ENCODE measurements at places on chromosomes 13 and 19. TPM values are rescaled to one million over a fixed set of nuclear protein-coding genes. Genes with fewer than 3 reads are reported as not detected.

The DZIP1 gene
- 18.1 TPM for polyA plus RNA-seq

DNA sequence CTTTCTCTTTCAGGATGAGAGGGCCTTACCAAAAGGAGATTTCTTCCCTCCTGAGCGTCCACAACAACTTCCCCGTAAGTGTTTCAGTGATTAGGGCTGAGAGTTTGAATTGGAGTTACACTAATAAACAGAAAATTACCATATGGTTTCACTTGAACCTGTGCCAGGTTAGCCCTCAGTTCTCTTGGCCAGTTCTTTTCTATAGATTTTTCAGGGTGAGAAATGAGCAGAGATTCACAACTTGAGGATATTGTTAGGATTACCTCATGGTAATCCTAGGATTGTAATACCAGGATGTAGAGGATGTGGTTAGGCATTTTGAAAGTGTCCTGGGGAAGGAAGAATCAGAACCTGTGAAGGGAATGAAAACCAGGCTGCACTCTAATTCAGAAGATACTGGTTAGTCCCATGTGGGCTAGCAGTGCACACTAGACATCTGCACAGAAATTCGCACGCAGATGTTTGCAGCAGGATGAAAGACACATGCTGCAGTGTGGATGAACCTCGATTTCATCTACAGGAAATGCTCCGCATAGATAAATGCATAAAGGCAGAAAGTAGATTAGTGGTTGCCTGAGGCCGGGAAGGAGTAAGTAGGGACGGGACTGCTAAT is 24.1 kb downstream of the HNRNPM start:
- peak; percentile 73 for DNase-seq

GRCh38 chr19:771332-771785 is 20.4 kb downstream of the MISP start:
- peak; percentile 57 for DNase-seq

DNA sequence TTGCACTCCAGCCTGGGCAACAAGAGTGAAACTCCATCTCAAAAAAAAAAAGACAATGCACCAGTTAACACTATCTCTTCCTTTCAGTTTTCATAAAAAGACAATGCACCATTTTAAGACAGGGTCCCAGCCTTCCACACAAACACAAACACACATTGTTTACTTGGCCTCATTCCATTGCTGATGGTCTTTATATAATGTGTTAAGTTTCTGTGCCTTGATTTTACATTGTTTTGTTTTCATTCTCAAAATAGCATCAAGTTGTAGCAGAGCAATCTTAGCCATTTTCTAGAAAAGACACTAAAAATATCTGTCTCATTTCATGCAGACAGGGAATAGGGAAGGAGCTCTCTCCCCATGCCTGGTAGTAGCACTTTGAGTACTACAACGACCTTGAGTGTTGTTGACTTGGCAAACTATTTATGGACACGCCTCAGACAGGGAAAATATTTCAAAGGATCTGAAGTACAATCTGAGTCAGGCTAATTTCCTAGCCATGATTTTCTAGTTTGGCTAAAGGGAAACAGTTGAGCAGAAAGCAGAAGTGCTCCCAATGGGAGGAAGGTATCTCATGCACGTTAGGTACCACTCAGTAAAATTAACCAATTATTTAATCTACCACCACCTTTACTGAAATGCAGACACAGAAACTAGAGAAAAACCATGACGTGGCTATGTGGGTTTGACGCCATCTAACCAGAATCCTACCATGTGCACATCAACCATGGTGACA is 120.6 kb downstream of the ABCC4 start:
- DNase-seq: no peak

DNA sequence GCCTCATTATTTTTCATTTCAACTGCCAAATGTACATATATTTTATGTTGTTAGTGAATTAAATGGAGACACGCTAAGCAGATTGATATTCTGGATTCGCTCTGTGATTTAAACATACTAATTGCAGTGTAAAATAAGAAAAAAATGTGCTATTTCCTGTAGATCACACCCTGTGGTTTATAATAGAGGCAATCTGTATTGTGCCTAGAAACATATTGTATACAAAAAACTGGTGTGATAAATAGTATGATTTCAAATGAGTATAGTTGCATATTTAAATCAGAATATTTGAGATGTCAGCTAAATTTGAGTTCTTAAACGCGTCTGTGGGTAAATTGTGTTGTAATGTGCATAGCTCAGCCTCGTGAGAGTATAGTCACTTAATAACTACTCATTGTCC is 643.9 kb downstream of the TBC1D4 start:
- DNase-seq: no peak

Data from fibroblast of lung (primary cell).